ENCODE measurements at places on chromosomes 2 and 18.

GRCh38 chr2:604385-604784 is 72.8 kb downstream of the TMEM18 start:
- DNase-seq = no peak

- DNase-seq = no peak
Observed at GRCh38 chr2:120873958-120874887, 138.6 kb downstream of the GLI2 start.

- no peak for DNase-seq
Observed at GRCh38 chr2:47312491-47312850, 90.5 kb upstream of the MSH2 start.

DNA sequence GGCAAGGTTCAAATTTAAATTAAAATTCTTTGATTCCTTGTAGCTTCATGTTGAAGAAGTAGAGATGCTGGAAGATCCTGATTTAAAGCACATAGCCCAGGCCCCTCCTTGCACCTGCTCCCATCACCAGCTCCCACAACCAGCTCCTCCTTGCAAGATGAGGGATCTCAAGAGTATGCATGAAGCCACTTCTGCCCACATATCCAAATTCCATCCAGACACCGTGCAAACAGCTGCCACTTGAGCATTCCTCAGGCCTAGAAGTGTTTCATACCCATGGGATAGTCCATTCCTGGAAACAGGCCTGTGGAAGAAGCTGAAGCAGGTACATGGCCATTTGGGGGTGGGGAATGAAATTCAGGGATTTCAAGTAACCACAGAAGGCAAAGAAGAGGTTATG is 32.4 kb upstream of the ITPRID2 start:
- DNase-seq = no peak

DNA sequence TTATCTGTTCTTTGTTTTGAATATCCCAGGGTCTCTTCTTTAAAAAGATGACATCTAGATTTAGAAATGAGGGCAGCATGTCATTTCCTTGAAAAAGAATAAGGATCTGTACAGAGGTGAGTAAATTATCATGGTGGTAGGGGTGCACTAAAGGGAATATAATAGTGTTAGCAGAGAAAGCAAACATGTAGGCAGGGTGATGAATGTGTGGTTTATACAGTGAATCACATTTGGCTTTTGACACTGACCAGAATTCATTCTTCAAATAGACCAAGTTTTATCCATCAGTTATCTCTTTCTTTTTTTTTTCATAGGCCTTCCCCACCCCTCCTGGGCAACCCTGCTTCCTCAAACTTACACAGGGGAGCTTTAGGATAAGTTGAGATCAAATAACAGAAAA is 184.5 kb upstream of the LRP1B start:
- no peak for DNase-seq

GRCh38 chr2:170026361-170026760 is 151.6 kb upstream of the MYO3B start:
- DNase-seq = no peak

GRCh38 chr18:57210107-57210715 is 63.3 kb downstream of the BOD1L2 start:
- peak; percentile 28 for DNase-seq

GRCh38 chr2:239177325-239177724 is 223.5 kb downstream of the HDAC4 start:
- no peak for DNase-seq

DNA sequence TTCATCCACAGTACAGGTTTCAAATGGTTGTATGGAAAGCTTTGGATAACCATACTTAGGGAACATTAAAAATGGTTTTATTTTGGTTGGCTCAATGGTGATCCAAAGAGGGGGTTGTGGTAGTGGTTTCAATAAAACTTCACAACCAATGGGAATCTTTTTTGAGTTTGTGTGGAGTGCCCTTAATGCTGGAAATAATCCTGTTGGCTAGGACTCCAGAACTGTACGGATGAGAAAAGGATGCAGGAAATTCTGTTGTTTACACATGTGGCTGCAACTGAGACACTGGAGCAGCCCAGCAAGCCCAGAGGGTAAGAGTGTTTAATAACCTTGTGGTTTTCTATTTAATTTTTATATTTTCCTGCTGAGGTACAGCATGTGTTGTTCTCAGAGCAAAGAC is at the start of gene CCDC102B:
Gene CCDC102B (plus strand): TSS at position 210 of the 400 bp plus-strand sequence. CDS start 38,684 bp downstream, outside the sequence.
- DNase-seq = peak; percentile 99

DNA sequence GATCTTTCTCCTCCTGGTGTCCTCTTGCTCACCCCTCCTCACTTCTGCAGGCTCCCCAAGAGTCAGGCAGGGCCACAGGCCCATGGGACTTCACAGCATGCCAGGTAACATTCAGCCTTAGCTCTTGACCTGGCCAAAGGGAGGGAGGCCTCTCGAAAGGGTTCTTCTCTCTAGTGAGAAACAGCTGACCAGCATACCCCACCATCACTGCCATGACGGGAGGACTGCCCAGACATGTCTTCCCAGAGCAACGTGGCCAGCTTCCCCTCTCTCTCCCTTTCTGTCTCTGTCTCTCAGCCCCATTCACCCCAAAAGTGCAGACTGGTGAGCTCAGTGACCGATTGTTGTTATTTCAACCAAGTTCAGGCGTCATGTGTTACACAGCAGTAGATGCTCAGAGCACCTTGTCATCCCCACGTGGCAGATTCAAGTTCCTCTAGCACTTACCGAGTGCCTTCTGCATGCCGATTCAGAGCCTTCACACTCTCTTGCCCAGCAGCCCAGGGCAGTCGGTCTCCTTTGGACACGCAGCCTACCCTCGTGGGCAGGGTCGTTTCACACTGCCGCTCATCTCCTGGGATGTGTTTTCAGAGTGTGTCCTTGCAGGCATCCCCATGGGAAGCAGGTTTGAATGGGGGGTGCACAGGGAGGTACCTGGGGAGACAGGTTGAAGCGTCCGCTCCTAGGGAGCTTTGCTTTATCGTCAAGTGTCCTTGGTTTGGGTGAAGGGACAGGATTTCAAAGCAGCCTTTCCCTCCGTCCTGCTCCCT is 259.9 kb downstream of the NDUFA10 start:
- DNase-seq = no peak

- DNase-seq = no peak
Observed at GRCh38 chr18:49130261-49130660, 179.5 kb upstream of the SMAD7 start.

- DNase-seq = no peak
Observed at GRCh38 chr2:45836316-45836715, 184.8 kb downstream of the PRKCE start.

GRCh38 chr2:219954331-219954730 is 326.9 kb downstream of the SLC4A3 start:
- DNase-seq = no peak

GRCh38 chr2:21231985-21232384 is 108.2 kb downstream of the TDRD15 start:
- no peak for DNase-seq

- DNase-seq = no peak
Observed at GRCh38 chr2:28354920-28355520, 37.6 kb upstream of the FOSL2 start.

- DNase-seq = no peak
Observed at GRCh38 chr18:13440277-13441248, 222.0 kb downstream of the LDLRAD4 start.

GRCh38 chr2:38600242-38600891 is 2.4 kb downstream of the HNRNPLL start:
- no peak for DNase-seq

DNA sequence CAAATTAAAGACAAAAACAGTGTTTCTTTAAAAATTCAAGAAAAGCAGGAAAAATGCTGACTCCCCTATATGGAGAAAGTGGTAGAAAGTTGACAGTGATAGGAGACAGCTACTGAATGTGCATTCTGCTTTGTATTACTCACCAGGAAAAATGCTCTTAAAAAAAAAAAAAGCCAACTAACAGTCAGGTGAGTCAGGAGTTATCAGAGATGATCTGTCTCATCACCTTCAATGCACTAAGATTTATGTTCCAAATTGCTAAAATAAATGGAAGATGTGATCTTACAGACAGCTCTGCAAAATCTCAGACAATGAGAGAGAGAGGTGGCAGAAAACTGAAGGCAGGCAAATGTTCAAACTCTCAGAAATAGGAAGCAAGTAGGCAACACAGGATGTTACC is 47.6 kb upstream of the ZNF521 start:
- DNase-seq = peak; percentile 21

GRCh38 chr2:144331674-144332355 is 188.1 kb downstream of the ZEB2 start:
- DNase-seq = no peak

DNA sequence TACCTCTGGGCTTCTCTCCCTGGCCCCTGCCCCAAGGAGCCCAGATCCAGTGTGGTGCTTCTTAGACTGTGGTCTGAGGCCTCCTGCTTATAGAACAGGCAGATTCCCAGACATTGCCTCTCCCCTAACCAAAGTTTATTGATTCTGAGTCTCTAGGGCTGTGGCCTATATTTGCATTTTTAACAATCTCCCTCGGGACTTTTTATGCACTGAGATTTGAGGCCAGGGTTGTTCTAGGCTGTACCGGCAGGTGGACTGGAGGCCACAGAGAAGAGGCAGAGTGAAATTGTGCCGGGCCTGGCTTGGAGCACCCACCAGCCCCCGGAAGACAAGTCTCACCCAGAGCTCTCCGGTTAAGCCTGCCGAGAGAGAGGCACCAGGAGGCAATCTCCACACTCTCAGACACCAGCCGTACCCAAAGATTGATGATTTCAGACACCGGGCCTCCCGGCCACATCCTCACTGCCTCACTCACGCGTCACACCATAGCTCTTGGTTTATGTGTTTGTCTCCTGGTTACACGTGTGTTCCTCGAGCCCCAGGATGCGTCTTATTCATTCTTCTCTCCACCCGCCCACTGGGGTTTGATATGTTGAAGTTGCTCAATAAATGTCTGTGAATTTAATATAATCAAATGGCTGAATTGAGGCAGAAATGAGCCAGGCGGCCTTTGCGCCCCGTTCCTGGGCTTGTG is 203.7 kb downstream of the KLHL29 start:
- DNase-seq = no peak

DNA sequence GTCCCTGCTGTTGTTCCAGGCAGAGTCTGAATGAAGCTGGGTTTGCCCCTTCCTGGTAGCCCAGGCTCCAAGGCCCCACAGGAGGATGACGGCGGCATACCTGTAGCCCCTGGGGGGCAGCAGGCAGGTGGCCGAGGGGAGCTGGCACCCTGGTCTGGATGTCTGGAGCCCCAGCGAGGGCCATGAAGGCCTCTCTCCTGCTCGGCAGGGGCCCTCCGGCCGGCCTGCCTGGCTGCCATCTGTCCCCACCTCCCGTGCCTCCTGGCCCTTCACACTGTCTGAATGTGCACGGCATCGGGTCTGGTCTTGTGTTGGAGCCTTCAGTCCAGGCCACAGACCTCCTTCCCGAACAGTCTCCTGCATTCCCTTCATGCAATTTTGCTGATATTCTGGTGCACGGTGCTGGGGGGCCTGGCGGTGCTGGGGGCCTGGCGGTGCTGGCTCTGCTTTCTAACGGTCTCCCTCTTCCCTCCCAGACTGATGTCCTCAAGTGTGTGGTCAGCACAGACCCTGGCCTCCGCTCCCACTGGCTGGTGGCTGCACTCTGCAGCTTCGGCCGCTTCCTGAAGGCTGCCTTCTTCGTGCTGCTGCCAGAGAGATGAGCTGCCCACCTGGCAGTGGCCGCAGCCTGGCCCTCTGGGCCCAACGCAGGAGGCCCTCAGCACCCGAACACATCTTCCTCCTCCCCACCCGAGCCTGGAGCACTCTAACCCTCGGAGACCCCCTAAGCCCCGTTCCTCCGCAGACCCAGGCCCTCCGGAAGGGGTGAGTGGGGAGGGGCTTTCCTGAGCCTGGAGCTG is 13.5 kb downstream of the BOK start:
- DNase-seq = no peak

DNA sequence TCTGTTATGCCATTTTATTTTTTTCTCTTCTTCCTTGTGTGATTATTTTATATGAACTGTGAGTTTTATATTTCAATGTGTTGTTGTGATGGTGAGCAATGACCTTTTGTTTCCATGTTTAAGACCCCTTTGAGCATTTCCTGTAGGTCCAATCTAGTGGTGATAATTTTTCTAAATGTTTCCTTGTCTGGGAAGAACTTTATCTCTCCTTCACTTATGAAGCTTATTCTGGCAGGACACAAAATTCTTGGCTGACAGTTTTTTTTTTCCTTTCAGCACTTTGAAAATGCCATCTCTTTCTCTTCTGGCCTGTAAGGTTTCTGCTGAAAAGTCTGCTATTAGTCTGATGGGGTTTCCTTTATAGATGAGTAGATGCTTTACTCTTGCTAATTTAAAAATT is 53.2 kb downstream of the G6PC2 start:
- no peak for DNase-seq

- DNase-seq = no peak
Observed at GRCh38 chr18:13513021-13513420, 213.3 kb downstream of the FAM210A start.

GRCh38 chr2:144935736-144936135 is 415.8 kb upstream of the ZEB2 start:
- DNase-seq = peak; percentile 52

- DNase-seq = peak; percentile 12
Observed at GRCh38 chr18:46320928-46321711, 216.9 kb downstream of the HAUS1 start.

GRCh38 chr18:286515-287310 is 18.9 kb upstream of the THOC1 start:
- peak; percentile 46 for DNase-seq

DNA sequence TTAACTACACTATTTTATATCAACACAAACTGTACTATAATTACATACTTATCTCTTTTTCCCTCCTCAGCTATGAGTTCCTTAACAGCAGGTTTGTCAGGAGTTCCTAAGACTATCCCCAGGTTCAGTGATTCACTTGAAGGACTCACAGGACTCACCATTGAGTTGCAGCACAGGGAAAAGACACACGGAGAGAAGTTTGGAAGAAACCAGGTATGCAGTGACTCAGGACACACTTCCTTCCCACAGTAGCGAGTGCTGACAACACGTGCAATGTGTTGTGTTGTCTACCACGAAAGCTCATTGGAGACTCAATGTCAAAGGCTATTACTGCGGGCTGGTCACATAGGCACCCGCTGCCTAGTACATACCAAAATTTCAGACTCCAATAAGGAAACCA is 32.0 kb downstream of the MGAT4A start:
- DNase-seq = no peak

- DNase-seq = no peak
Observed at GRCh38 chr18:46273861-46274260, 169.7 kb downstream of the HAUS1 start.

GRCh38 chr2:98548920-98549818 is 59.1 kb downstream of the COA5 start:
- no peak for DNase-seq

- no peak for DNase-seq
Observed at GRCh38 chr18:74715865-74716712, 118.4 kb downstream of the ZNF407 start.

- DNase-seq = no peak
Observed at GRCh38 chr2:220002251-220002650, 374.8 kb downstream of the SLC4A3 start.

Data from fibroblast of villous mesenchyme (primary cell).